Tongue (tissue), 3 donors: ENCODE measurements at places on chromosomes 16 and 17. TPM values are rescaled to one million over a fixed set of nuclear protein-coding genes. Genes with fewer than 3 reads are reported as not detected.

SULT1A3 gene
- 5.8 TPM for total RNA-seq

CHMP1A gene
- 74.9 TPM for total RNA-seq

NPIPA3 gene
- total RNA-seq: not detected

ABCC3 gene
- total RNA-seq: 5.6 TPM

RNF227 gene
- 12.5 TPM for total RNA-seq

TP53TG3C gene
- total RNA-seq: not detected

P4HB gene
- total RNA-seq: 389 TPM

DOC2A gene
- total RNA-seq: 1.0 TPM

SLFN13 gene
- total RNA-seq: 6.2 TPM

PLLP gene
- 1.9 TPM for total RNA-seq

SALL1 gene
- 0.21 TPM for total RNA-seq

OVCA2 gene
- total RNA-seq: 25.6 TPM

C1QTNF1 gene
- total RNA-seq: 15.8 TPM

ABCC6 gene
- total RNA-seq: 1.6 TPM

OR3A2 gene
- total RNA-seq: 0.31 TPM

BRICD5 gene
- total RNA-seq: 1.9 TPM

SSTR5 gene
- 0.72 TPM for total RNA-seq

ASPHD1 gene
- 1.6 TPM for total RNA-seq

CCL18 gene
- not detected for total RNA-seq

NME1 gene
- total RNA-seq: 30.7 TPM

KRTAP2-3 gene
- total RNA-seq: not detected

HSPB9 gene
- not detected for total RNA-seq

LRRC46 gene
- total RNA-seq: not detected

TEDC2 gene
- total RNA-seq: 3.4 TPM

ACAP1 gene
- total RNA-seq: 1.7 TPM

ABCA8 gene
- 73.0 TPM for total RNA-seq

AURKB gene
- 21.0 TPM for total RNA-seq

P2RX1 gene
- 2.3 TPM for total RNA-seq

TTYH2 gene
- total RNA-seq: 39.2 TPM

FOXN1 gene
- 0.21 TPM for total RNA-seq

CDRT15 gene
- total RNA-seq: not detected
